Ascending aorta (tissue), 2 donors: ENCODE measurements at places on chromosomes 2 and 18.
A peak's percentile ranks its signal among the peaks of the same experiment; 100 is the strongest.

DNA sequence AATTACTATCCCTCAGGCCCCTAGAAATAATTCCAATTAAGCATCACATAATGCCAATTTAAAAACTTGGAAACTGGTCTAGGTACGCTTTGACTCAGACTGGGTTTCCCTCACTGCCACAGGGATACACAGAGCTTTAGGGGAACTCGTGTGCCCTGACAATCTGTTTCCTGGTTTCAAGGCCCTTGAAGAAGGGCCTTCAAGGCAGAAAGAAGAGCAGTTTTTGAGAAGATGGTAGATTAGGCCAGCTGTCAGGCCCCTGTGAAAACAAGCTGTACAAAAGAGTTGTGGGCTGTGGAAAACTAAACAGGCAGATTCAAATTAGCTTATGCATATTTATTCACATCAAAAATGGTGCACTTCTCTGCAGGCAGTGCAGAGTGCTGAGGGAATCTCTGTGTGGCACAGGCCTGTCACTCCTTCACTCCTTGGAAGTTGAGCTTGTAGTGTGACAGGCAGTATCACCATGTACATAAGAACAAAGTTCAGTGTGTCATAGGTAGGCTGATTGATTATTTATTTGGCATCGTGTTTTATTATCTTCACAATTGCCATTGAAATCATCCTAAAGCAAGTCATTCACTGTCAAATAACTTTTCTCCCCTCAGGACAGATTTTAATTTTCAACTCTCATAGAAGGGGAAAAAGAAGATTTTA, 614.4 kb upstream of the GYPC start:
- DNase-seq = no peak

GRCh38 chr2:181988154-181988924, 2.7 kb downstream of the PPP1R1C start:
- DNase-seq = no peak

GRCh38 chr2:43100883-43101662, 125.3 kb downstream of the ZFP36L2 start:
- no peak for DNase-seq

DNA sequence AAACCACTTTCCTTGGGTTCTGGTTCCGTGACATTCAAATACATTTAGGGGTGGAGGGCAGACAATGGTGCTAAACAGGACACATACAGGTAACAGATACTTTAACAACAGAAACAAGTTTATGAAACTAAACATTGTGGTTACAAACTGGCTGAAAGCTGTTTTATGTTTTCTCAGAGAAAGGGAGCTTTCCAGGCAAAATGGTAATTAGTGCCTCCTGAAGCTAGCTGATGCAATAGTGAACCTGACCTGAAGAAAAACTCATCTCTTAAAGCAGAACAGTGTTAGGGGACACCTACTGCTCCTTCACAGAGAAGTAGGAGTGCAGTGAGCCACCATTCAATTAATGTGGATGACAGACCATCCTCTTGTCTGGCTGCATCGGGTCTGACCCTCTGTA, 138.9 kb downstream of the CCDC148 start:
- no peak for DNase-seq

DNA sequence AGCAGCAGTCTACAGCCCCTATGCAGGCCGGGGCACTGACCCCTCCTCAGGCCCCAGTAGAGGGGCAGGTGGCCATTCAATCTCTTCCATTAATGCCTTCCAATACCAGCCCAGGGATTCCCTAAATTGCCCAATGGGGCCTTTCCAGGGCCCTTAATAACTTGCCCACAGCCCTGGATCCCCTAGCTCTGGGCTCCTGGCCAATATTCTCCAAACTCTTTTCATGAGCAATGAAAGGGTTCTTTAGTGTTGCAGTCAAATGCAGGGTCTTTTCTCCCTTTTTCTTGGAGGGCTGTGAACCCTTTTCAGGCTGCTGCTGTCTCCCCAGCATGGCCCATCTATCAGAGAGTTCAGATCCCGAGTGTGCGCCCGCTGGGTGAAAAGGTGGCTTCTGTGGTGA, 41.3 kb upstream of the SLC1A4 start:
- DNase-seq = no peak

DNA sequence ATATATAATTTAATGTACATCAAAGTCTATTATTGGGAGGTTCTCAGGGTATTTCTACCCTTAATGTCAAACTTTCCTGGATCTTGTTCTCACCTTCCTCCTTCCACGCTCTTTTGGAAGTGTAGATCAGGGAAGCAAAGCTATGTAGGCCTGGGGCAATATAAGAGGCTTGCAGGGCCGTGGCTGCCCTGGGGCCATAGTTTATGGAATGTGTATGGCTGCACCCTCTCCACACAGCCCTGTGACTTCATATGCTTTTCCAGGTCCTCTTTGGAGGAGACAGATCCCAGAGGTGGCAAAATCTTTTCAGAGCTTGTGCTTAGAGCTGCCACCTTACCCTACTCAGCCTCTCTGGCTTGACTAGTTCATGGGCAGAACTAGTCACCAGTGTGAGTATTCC, 82.9 kb downstream of the PLB1 start:
- DNase-seq = no peak

DNA sequence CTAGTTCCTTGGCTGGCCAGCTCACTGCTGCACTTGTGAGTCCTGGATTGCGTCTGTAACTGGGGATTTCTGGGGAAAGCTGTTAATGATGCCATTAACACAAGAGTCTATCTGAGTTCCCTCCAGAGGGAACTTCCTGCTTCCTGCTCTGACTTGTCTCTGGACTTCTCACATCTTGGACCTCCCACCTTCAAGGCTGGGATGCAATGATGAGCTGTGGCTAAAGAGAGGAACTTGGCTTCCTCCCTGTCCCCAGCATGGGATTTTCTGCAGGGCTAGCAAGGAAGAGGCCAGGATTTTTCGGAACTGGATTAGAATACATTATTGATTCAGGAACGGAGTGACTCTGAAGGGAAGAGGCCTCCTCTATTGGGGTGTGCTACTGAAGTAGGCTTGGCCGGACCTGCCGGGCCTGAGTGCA, 155.5 kb downstream of the CLIP4 start:
- no peak for DNase-seq

DNA sequence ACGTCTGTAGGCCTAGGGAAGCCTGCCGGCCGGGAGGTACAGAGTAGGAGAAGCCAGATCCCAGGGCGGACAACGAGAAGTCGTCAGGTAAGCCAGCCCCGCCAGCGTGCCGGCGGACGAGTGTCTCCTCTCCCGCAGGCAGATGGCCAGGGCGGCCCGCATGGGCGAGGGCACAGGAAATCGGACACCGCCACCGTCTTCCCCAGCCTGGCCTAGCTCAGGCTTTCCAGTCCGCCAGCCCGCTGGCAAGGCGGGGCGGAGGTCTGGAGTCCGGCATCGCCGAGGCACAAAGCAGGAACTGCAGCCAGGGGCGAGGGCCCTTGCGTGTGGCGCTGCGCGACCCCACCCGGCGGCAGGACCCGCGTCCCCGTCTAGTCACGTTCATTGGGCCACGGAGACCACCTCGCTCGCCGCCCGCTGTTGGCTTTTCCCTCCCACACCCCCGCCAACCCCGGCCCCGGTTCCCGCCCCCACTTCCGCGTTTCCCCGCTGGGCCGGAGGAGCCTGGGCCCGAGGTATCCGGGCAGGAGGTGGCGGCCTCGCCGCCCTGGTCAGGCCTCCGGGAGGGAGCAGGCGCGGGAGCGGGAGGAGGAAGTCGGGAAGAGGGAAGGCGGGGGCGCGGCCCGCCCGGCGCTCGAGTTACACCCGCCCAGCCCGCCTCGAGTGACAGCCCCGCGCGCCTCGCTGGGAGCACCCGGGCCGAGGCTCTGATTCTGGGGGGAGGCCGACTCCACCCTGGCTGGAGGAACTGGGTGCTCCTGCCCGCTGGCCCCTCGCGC, at the start of gene GPD2:
Gene GPD2, plus strand, starts transcription at position 662 of the 779 bp plus-strand sequence. CDS start 39,727 bp downstream, outside the sequence.
- DNase-seq = peak; percentile 95

GRCh38 chr18:49560624-49561288, 1.1 kb upstream of the LIPG start:
- DNase-seq = no peak

DNA sequence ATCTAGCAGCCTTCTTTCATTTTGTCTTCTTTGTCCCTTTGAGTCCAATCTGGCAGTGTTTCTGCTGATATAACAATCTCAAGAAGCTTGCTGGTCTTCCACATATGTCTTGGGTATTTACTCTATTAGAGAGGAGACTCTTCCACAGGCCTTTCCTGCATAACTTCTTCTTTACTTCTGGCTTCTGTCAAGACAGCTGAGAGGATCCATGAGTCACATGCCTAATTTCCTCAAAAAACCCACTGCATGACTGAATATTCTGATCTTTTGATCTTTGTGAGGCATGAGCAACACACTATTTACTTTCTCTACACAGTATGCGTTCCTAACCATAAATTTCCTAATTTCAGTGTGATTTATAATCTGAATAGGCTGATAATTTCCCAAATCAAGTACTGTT, 5.1 kb upstream of the DCC start:
- no peak for DNase-seq

- DNase-seq = no peak
Measured at GRCh38 chr2:196213252-196213980, 42.0 kb upstream of the STK17B start.

DNA sequence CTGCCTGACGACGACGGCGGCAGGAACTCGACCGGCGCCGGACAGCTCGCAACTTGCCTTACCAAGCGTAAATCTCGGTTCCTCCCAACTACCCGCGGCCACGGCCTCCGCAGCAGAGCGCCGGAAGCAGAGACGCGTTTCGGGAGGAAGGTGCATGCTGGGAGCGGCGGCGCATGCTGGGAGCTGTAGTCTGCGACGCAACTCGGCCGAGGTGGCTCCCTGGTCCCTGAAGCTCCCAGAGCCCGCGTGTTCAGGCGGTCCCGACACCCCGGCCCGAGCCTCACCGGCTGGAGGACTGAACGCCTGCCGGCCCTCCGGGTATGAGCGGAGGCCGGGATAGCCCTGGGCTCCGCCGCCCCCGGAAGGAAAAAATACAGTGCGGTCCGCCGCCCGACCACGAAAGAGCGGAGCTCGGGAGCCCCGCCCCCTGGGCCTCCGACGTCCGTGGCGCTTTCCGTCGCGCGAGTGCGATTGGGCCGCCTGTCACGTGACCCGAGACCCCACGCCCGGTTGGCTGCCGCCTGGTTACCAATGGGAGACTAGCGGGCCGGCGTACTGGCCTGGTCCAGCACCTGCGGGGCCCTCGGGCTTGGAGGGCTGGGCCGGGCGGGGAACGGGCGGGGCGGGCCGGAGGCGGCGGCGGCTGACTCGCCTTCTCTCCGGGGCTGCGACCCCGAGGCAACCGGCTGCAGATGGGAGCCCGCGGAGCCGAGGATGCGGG, at the start of gene CAPN10:
Gene CAPN10, plus strand, starts transcription at position 537 of the 721 bp plus-strand sequence. Its CDS starts 178 bp downstream, at position 715.
- peak; percentile 87 for DNase-seq

GRCh38 chr2:240439698-240440151, 4.3 kb downstream of the GPC1 start:
- DNase-seq = no peak

DNA sequence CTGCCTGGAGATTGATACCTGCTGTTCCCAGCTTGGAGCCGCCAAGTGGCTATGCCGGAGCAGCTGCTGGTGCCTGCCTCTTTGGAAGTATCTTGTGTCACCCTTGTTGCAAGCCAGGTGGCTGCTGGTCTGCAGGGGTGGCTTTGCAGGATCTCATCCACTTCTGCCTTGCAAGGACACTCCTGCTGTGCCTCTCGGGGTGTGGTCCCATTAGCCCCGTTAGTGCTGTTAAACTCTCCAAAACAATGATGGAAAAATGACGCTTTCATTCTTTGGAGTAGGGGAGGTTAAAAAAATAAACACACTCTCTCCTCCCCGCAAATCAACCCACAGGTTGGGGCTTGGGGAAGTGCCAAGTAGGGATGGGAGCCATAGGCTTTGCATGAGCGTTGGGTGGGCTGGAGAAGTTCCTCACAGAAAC, 352.8 kb downstream of the RNF144A start:
- DNase-seq = no peak

GRCh38 chr2:62505109-62505749, 766 bp downstream of the TMEM17 start:
- DNase-seq = no peak

DNA sequence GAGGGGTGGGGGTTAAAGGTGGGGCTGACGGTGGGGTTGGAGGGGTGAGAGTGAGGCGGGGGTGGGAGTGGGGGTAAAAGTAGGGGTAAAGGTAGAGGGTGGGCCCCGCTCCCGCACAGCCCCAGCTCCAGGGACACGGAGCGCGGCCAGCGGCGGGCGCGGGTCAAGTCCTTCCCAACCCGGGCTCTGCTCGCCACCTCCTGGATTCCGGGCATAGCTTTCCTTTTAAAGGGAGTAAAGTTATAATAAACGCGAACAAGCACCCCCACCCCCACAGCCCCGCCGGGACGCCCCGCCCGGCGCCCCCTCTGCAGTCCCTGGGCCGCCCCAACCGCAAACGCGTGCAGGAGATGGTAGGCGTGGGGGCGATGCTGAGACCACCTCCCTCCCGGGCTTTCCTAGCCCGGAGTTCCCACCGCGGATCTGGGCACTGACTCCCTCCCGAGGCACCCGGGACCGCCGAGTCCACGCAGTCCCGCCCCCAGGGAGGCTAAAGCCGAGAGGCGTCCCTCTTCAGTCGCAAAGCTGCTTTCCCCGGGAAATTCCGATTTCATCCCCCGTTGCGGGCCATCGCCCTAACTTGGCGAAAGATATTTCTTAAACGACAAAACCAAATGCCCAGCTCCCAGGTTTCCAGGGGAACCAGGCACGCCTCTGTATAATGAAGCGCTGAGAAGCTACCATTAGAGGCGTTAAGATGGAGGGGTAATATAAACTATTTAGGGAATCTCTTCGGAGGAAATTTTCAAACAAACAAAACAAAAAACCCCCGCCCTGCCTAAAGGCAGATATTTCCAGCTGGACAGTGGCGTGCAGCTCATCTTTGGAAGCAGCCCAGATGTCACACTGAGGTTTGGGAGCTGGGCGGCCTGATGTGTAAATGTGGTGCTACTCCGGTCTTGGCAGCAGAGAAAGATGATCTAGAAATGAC, at the start of gene LIMS2:
Gene LIMS2, minus strand, starts transcription at position 200 of the 931 bp plus-strand sequence. CDS start 506 bp downstream, outside the sequence.
- no peak for DNase-seq
